Effector memory CD8-positive, alpha-beta T cell (primary cell): ENCODE measurements at places on chromosomes 2 and 18.

DNA sequence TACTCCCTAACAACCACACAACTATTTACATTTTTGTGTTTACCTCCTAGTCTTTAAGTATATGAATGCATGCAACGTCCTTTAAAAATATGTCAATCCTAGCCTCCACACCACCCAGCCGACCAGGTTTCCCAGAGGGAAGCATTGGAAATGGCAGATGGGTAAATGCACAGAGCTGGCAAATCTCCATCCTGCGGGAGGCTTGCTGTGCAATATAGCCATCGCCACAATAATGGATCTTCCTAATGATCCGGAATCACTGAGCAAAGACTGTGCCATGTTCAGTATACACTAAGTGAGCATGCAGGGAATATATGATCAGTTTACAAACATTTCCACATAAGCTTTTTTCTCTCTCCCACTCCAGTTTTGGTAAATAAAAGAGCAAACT, 131.8 kb downstream of the NEDD4L start:
- DNase-seq = no peak

DNA sequence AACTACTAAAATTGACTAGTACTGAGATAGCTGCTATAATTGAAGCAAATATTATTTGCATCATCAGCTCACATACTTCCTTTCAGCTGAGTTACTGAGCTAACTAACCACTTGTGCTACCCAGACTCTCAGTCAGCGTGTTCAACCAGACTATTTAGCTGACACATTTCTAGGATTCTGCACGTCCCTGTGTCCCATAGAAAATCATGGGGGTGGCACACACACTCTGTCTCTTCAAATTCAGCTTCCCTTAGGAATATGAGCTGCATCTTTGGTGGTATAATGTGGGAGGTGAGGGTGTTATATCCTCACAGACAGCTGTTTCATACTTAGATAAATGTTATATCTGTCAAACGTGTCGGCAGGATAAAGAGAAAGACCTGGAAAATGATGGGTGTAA, 424.0 kb downstream of the CDH2 start:
- no peak for DNase-seq

GRCh38 chr2:223735659-223736244, 101.6 kb downstream of the AP1S3 start:
- no peak for DNase-seq

- DNase-seq = no peak
Measured at GRCh38 chr2:134758633-134759032, 39.8 kb upstream of the TMEM163 start.

DNA sequence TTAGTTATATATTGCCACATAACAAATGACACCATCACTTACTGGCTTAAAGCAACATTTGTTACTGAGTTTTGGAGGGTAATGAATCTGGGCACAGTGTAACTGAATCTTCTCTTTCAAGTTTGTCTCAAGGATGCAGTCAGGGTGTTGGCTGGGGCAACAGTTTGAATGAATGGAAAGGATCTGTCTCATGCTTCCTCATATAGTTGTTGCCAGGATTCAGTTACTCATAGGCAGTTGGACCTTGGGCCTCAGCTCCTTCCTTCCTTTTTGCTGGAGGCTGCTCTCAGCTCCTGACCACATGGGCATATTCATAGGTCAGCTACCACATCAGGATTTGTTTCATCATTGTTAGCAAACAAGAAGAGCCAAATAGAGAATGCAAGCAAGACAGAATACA, 466.1 kb upstream of the MC4R start:
- no peak for DNase-seq

DNA sequence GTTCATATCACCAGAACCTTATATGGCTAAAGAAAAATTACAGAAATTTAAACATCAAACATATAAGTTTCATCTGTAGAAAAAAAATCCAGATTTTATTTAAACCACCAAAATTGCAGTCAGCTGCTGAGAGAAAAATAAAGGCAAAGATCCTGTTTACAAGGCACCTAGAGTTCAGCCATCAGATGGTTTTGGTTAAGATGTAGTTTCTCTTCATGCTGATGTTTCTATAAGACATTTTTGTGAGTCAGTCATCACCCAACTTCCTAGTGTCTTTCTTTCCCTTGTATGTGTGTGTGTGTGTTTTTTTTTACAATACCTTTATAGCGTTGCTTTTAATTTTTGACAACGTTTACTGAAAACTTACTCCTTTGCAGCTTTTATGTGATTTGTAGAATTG, 26.1 kb upstream of the MMADHC start:
- no peak for DNase-seq

- DNase-seq = no peak
Measured at GRCh38 chr18:61334951-61335683, 1.9 kb downstream of the CDH20 start.

GRCh38 chr18:47204908-47205522, 28.9 kb upstream of the IER3IP1 start:
- DNase-seq = peak; percentile 19

DNA sequence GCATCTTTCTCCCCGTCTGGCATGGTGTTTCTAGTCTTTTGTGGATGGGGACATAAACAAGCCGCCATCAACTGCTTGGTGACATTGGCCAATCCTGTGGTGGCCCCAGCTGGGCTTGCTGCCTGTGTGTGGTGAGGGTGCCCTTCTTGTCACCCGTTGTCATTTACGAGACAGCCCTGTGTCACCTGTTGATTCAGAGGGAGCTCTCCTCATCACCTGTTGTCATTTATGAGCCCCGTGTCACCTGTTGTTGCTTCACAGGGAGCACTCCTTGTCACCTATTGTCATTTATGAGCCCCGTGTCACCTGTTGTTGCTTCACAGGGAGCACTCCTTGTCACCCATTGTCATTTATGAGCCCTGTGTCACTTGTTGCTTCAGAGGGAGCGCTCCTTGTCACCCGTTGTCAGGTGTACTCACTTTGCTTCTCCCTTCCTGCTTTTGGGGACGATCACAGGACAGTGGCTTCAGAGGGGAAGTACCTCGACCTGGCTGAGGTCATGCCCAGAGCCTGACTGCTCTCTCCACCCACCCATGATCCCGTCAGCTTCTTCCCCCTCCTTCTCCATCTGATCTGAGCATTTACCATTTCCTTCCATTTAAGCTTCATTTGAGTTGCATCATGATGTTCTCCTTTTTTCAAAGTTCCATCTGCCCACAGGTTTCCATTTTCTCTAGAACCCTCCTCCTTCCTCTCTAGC, 29.1 kb downstream of the HPCAL1 start:
- DNase-seq = peak; percentile 50

DNA sequence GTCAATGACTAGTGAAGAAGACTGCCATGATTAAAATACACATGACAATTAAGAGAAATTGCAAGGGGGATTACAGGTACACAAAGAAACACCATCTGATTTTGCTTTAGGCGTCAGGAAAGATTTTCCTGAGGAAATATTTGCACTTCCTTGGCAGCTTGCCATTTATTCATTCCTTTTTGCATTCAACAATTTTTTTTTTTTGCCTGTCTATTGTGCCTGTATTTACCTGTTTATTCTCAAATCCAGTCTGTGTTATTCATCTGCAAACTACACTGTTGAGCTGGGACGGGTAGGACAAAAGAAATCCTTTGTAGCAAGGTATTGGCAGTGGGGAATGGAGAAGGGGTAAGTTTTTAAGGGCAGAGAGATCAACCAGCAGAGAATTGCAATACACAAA, 31.8 kb downstream of the SMAD2 start:
- DNase-seq = no peak

DNA sequence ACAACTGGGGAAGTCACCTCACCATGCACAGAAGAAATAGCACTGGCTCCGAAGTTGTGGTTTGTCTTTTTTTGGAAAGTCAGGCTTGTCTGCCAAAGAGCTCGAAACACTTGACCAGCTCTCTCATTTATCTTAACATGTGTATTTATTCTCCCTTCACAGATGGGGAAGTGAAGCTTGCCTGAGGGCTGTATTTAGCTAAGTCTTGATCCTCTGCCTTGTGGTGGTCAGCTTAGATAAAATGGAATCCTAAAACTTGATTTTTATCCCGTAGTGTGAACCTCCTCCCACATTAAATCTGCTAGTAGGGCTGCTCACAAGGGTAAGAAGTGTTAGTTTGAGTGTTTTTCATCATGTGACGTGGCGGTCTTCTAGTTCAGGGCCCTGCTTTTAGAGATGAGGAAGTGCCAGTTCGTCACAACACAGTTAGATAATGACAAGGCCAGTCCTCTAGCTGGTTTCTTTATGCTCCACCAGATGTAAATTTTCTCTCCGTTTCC, 89.7 kb downstream of the TMEM247 start:
- no peak for DNase-seq

DNA sequence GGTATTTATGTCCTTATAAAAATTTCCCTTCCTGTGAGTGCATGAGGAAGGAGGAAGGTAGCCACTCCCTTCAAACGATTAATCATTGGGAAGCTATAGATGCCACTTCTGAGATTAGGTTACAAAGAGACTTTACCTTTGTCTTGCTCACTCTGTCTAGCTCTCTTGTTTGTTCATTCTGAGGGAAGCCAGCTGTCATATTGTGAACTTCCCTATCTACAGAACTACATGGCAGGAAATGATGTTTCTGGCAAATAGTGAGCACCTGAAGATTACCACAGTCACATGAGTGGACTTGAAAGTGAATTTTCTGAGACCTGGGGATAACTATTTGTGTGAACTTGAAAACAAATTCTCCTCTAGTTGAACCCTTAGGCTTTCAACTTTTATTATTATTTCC, 776.8 kb downstream of the CCDC85A start:
- DNase-seq = no peak

- DNase-seq = peak; percentile 65
Measured at GRCh38 chr2:201260302-201260800, at the start of gene CASP8. CASP8 (plus strand) TSS chr2:201260536; CDS start chr2:201266487, 5,951 bp downstream.

GRCh38 chr2:26706616-26707473, 14.3 kb downstream of the KCNK3 start:
- DNase-seq = no peak

DNA sequence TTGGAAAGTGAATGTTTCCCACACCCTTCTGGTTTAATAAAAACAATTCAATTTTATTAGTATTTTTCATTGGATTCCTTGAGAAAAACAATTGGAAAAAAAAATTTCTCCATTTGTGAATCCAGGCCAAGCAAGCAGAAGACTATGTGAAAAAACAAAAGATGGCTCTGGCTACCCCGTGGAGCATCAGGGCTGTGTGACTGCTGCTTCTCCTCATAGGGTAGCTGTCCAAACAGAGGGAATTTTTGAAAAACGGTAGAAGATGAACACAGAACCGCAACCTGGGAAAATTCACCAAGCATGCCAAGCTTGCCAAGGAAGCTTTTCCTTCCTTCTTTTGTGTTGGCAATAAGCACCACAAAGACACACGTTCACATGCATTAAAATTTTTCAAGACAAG, 71.3 kb upstream of the ACVR2A start:
- no peak for DNase-seq

DNA sequence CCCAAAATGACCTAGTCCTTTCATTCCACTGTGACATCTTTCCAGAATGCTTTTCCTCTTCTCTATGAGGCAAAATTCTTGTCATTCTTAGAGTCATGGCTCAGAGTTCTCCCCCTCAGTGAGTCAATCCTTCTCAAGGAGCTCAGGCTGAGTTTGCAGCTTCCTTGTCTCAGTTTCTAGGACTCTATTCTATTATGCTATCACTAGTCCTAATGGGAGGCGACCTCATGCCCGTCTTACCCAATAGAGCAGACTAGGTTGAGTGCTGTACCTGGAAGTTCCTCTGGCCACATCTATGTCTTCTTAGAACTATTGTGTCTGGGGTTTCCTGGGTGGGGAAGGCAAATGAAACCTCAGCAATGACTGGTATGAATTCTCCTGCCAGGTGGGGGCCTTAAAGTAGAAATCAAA, 51.5 kb downstream of the HAUS1 start:
- DNase-seq = no peak

DNA sequence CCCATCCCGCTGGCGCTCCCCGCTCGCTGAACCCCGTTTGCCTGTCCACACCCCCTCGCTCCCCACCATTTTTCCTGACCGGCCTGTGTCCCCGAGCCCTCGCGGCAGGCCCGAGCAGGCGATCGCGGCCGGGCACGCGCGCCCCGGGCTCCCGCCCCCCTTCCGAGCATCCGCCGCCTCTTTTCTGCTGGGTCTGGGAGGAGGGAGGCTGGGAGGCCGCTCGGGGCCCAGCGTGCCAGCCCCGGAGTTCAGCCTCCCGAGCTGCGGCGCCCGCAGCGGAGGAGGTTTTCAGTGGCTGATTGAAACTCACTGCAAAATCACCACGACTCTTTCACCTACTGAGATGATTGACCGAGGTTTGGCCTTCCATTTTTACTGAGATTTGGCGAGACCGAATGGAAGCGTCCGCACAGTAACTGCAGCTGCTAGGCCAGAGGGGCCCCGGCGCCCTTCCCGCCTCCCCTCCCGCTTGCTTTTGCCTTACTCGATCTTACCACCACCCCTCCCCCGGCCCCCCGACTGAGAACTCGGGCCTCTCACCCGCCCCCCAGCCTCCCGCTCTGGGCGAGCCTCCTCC, 4.8 kb downstream of the SOX11 start:
- no peak for DNase-seq

DNA sequence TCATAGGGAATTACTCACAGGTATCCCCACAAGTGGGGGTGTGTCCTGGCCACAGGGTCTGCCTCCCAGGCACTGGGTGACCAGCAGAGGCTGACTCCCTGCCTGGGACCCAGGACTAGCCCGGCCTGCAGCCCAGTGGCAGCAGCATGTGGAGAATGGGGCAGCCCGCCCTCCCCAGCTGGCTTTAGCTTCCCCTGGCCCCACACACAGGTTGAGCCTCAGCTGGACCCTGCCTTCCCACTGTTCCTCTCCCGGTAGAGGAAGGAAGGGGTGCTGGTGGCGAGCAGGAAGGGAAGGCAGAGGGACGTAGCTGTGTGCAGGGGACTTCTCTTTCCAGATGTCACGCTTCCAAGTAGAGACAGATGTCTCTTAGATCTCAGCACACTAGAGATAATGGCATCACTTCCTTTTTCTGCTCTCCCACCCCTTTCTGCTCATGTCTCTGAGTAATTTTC, 51.4 kb downstream of the EMILIN2 start:
- DNase-seq = no peak

DNA sequence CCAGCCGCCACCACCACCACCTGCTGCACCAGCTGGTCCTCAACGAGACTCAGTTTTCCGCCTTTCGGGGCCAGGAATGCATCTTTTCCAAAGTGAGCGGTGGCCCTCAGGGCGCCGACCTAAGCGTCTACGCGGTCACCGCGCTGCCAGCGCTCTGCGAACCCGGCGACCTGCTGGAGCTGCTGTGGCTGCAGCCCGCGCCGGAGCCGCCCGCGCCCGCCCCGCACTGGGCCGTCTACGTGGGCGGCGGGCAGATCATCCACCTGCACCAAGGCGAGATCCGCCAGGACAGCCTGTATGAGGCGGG, 1.6 kb downstream of the LRATD1 start:
- DNase-seq = no peak
